ENCODE measurements at places on chromosomes 2 and 18.

DNA sequence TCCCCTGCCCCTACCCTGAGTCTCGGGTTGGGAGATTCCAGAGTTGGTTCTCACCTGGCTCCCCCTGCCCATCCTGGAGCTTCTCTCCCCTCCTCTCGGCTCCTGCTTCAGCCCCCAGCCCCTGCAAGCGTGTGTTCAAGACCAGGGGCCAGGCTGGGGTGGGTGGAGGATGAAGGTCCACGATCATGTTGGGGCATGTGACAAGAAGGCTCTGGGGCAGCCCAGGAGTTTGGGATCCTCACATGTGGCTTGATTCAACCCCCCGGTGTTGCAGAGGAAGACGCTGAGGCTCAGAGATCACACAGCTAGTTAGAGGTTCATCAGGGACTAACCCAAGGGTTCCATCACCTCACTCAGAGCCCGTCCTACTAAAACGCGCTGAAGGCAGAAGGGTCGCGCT lies 14.2 kb upstream of the TUBB6 start:
- no peak for DNase-seq

GRCh38 chr18:34598120-34598635 lies 111.9 kb upstream of the DTNA start:
- no peak for DNase-seq

DNA sequence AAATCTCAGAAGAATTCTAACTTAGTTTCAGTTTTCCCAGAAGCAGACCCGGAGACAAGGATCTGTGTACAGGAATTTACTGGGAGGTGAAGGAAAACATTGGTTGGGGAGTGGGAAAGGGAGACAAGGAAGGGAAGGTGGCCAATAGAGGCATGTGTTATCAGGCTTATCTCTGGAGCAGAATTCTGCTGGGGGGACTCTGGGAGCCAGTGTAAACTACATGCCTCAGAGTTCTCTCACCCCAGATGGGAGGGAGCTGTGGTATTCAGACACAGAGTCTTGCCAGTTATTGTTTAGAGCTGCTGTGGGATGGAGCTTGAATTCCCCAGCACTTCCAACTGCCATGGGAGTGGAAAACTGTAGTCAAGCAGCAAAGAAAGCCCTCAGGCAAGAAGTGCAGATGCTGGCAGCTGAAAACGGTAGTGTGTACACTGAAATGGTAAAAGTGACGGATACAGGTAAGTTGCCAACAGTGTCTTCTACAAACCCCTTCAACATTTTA lies 19.0 kb downstream of the DNPEP start:
- DNase-seq = no peak

DNA sequence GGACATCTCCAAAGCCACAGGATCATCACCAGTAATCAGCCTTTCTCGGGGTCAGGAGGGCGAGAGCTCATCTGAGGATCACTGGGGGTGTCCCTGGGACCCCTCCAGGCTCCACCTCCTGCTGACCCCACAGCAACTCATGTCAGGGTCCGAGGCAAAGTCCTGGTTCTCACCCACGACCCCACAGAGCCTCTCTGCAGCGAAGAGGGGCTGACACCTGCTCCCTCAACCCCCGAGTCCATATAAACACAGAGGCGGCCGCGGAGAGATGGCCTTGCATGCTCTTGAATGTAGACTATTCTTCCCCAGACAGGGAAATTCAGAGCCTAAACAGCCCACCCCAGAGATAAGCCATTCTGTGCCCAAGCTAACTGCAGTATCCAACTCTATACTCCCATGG lies 29.9 kb downstream of the HS6ST1 start:
- DNase-seq = no peak

- no peak for DNase-seq
Measured at GRCh38 chr2:239401881-239402233, 1.0 kb upstream of the HDAC4 start.

DNA sequence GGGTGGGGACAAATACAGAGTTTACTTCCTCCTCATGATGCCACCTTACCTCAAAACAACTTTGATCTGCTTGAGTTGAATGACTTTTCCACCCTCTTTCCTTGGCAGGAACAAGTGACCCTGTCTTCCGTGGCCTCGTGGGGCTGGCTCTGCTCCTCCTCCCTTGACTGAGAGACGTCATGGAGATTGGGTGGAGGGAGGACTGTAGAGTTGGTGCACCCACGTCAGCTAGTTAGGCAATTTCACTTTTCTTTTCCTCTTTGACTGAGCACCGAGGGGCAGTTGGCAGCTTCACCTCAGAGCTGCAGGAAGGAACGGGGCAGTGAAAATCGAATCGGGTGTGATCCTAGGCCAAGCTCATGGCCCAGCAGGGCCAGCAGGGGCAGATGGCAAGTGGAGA lies at the start of gene SP140:
Gene SP140 (plus strand): TSS at position 251 of the 400 bp plus-strand sequence. CDS start 109 bp downstream, at position 360.
- no peak for DNase-seq

GRCh38 chr18:48122376-48122775 lies 191.9 kb upstream of the SMAD2 start:
- DNase-seq = no peak

GRCh38 chr2:11182951-11183350 lies 27.7 kb downstream of the SLC66A3 start:
- no peak for DNase-seq

DNA sequence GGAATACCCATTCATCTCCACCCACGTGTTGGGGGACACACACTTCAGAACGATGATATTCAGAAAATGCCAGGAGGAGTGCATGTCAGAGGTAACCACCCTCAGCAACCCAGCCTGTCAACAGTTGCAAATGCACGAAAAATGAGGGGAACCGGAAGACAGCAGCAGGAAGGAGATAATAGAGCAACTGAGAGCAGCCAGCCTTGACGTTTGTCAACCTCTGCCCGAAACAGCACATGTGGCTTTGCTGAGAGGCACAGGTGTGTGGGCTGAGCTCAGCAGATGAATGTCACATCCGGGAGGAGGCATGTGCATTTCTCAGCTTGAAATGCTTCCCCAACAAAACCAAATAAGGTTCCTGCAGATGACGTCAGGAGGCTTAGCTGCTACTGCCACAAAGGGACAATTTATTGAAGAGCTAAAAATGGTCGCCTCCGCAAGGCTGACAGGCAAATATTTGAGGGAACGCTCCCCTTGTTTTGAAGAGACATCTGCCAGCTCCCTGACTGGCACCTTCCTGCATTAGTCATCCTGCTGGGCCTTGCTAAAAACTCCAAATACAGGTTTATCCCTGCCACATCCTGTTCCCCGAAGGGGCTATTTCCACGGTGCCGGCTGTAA lies 419.0 kb downstream of the NBAS start:
- peak; percentile 12 for DNase-seq

GRCh38 chr2:105321875-105322646 lies 7.5 kb downstream of the TGFBRAP1 start:
- no peak for DNase-seq

GRCh38 chr2:8264981-8265380 lies 416.9 kb upstream of the ID2 start:
- peak; percentile 92 for DNase-seq

DNA sequence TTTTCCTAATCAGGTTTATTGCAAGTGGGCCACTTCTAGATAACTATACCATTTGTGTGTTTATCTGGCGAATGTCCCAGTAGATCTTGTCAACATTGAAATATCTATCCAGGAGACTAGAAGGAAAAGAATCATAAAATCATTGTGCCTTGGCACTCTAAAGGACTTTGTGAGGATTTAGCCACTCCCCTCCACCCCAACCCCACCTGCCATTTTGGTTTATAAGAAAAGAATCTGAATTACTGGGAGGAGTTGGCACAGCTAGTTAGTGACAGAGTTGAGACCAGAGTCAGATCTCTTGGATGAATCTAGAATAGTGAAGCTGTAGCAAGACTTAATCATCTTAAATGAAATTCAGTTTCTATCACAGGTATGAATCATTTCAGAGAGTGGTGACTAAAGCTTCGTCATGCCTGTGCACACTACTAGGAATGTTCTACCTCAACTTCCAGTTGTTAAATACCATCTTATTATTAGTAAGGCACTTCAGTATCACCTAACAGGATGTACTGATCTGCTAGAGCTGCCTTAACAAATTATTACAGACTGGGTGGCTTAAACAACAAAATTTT lies 212.7 kb upstream of the SLC14A2 start:
- no peak for DNase-seq

GRCh38 chr18:79538635-79539034 lies 141.0 kb upstream of the CTDP1 start:
- DNase-seq = no peak

DNA sequence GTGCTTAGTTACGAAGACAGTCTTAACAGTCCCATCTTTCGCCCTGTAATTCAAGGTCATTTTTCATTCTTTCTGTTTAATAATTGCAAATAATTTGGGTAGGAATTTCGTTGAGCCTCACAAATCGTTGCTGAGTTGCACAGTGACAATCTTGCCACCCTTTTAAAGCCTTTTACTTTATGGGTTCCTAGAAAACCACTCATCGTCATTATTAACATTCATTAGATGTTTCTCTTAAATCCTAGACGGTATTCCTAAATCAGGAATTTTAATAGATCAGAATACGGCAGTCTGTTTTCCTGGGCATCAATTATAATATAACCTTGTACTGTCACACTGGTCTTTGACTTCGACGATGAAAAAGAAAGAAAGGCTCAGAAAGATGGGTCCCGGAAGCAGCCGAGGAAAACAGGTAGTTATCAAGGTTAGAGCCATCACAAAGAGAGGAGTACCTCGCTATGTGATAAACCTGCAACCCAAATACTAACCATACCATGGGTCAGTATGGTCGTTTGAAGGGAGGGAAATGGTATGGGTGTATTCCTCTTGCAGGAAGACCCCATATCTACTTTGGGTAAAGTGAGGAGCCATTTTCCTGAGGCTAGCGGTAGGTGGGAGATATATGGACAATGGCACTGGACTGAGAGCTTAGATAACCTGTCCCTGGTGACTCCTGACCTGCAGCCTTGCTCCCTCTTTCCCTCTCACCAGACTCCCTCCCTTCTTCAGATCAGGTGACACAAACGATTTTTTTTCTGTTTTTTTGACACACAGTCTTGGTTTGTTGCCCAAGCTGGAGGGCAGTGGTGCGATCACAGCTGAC lies 981 bp upstream of the SF3B1 start:
- DNase-seq = no peak

DNA sequence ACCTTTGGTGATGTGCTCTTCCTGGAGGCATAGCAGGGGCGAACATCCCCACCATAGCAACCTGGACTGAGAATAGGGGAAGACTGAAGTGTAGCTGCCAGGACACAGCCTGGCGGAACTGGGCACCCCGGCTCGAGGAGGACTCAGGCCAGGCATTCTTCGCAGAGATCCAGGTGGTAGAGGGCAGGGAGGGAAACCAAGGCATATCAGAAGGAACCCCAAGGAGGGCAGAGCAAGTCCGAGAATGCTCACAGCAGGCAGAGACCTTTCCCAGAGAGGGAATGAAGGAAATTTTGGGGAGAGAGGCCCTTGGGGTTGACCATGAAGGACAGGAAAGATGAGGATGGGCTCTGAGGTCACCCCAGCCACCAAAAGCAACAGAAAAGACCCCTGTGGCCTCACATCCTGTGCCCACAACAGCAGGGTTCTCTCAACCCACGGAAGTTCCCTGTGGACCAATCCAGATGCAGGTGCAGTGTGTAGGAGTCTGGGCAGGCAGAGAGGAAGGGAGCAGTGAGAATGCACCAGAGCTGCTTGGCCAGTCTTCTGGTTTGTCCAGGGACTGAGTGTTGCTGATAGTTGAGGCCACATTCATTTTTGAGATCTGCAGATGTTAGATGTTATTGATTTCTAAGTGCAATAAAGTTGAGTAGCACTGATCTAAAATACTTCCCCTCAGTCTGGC lies 136.9 kb downstream of the PXDN start:
- DNase-seq = no peak

DNA sequence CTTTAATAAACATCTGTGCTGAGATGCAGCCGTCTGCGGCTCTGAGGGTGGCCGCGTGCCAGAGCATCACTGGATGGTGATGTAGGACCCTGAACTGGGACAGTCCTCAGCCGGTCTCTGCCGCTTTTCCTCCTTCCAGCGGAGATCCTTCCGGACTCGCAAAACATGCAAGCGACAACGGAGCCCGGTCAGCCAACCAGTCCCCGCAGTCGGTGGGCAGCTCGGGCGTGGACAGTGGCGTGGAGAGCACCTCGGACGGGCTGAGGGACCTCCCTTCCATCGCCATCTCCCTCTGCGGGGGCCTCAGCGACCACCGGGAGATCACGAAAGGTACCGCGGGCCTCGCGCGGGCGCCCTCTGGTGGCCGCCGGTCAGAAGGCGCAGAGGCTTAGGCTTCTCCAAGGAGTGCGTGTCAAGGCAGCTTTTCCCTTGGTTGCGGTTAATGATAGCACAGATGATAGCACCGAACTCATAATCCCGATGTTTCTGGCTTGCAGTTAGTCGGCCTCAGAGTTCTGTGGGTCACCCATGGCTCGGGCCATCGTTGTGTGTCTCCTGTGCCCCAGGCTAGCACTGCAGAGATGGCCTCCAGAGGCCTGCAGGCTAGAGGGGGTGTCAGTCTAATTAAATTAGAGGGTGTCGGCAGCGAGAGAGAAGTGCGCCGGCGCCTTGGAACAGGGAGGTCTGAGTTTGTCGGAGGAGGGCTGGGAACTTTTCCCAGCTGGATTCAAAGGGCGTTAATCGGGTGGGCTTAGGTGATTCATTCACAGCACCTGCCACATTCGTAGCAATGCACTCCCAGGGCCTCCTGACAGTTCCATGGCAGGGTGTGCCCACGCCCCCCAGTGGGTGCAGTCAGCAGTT lies 38.5 kb downstream of the LPIN1 start:
- peak; percentile 64 for DNase-seq

DNA sequence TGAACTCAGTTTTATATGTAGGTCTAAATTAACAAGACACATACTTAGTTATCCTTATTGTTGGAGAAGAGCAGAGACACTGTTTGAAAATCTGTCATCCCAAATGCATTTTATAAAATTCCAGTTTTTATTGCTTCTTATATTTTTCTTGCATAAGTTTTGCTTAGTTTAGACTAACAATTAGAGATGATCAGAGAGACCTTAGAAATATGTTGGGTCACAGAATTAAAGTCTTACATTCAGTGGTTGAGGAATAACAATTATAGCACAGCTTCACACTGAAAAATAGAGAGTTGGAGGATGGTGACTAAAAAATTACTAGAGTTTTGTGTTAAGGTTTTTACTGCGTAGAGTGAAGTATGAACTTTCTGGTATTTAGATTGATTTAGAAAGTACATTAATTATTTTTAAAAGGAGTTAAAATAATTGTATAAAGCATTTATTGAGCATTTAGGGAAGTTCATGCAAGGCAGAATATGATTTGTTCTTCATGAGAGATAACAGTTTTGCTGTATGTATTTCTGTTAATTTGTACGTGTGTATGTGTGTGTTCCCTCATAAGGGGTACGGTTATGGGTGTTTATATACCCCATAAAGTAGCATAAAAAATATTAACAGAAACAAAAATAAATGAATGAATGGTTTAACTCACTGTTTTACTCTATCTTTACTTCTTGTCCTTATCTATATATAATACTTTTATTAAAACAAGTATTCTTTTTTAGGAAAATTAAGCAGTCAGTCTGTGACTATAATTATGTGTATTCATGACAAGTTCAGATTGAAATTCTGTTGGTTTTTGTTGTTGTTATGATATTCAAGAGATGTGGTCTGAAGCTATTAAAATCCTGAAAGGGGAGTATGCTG lies 31.2 kb downstream of the DDX1 start:
- DNase-seq = no peak
